ENCODE measurements at places on chromosomes 3 and 15.

- DNase-seq: no peak
Measured at GRCh38 chr3:138136201-138136600, 4.0 kb upstream of the A4GNT start.

DNA sequence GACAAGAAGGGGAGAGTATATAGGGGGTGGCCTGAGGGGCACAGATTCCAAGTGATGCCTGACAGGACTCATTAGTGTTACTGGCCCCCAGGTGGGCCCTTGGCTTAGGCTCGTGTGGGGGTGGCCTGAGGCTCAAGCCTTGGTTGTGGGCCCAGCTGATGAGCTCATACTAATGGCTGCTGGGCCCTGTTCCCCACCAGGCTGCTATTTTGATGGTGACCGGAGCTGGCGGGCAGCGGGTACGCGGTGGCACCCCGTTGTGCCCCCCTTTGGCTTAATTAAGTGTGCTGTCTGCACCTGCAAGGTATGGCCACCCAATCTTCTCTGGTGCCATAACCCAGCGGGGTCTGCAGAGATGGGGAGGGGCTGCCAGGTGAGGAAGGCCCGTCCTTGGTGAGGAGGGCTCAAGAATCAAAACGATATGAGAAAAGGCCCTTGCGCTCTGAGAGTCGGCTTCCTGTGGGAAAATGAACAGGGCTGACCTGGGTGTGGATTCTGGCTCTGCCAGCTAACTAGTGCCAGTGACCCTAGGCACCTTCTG lies 7.4 kb downstream of the CHRD start:
- no peak for DNase-seq

DNA sequence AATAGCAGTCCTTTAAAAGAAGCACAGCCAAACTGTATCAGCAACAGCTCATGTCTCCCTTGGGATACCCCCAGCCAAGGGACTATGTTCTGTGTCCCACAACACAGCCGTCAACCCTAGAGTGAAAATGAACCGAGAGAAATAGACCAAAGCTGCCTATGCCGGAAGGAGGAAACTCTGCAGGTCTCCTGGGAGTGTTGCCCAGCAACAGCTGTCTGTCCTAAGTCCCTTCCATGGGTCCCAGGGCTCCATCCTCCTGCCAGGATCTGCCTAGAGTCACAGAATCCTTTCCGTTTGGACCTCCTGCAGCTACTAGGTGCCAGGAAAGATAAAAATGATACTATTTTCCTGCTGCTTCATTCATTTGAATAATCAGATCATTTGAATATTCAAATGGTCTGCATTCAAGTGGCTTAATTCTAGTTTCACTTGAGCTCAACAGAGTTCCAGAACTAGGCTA lies 53.1 kb downstream of the TRANK1 start:
- DNase-seq: no peak

- no peak for DNase-seq
Measured at GRCh38 chr3:10278501-10278900, 14.2 kb downstream of the GHRL start.

DNA sequence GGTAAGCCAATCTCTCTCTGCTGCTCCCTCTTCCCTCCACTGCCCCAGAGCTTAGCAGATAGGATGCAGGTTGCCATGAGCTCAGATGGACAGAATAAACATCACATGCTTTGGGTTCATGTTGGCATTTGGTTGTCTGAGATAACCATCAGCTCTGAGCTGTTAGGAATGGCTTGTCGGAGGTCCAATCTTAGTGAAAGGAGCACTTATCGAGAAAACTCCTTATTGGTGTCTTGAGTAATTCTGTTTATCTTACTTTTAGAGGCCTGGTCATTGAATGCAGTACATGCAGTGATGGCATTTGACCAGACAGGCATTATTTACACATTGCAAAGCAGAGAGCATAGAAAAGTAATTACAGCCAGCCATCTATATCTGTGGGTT lies 99.7 kb downstream of the CEMIP start:
- no peak for DNase-seq

DNA sequence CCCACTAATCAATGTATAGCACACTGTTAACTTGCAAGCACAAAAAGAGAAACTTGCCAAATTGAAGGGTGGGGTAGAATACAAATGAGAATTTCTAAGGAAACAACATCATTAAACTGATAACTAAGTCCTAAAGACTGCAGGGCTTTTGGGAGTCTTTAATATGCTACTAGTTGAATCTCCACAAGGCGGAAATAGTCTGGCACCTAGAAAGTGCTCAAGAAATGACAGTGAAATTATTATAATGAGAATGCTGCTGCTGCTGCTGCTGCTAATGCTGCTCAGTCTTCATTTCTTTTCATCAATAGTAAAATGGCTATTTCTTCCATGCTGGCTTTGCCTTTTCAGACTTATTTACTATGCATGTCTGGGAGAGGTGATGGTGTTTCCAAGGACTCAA lies 91.8 kb downstream of the BTD start:
- no peak for DNase-seq

DNA sequence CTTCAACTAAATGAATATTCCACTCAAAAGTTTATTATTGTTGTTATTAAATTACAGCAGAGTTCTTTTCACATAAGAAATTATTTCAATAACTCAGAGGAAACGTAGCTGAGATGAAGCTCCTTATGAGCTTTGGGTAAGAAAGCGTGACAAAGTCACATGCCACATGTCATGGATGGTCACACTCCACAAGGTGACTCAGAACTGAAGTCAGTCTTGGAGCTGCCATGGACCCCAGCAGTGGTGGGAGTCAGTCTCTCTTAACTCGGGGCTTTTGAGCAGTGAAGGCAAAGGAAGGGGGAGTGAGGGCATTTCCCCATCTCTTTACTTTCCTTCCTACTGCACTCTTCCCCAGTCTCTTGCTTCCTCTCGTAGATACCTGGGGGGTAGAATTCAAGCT lies 87.5 kb upstream of the FAM3D start:
- DNase-seq: no peak

GRCh38 chr15:27743638-27744037 lies 355.5 kb downstream of the OCA2 start:
- no peak for DNase-seq

DNA sequence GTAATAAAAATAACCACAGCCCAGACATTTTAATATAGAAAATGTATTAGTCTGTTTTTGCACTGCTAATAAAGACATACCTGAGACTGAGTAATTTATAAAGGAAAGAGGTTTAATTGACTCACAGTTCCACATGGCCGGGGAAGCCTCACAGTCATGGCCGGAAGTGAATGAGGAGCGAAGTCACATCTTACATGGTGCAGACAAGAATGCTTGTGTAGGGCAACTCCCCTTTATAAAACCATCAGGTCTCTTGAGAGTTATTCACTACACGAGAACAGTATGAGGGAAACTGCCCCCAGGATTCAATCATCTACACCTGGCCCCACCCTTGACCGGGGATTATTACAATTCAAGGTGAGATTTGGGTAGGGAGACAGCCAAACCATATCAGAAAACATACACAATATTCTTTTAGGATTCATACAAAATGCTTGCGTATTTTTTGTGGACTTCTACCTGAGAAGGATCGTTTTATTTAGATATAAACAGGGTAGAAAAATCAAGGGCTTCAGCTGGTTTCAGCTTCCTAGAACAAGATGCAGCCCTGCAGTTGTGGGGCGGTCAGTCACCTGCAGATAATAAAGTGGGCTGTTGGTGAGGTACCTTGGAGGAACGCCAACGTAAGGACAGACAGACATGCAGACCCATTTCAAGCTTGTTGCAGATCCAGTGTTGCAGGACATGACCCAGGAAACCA lies 101.9 kb downstream of the TNIK start:
- DNase-seq: no peak

- no peak for DNase-seq
Measured at GRCh38 chr3:101179637-101180036, 140.7 kb downstream of the IMPG2 start.

DNA sequence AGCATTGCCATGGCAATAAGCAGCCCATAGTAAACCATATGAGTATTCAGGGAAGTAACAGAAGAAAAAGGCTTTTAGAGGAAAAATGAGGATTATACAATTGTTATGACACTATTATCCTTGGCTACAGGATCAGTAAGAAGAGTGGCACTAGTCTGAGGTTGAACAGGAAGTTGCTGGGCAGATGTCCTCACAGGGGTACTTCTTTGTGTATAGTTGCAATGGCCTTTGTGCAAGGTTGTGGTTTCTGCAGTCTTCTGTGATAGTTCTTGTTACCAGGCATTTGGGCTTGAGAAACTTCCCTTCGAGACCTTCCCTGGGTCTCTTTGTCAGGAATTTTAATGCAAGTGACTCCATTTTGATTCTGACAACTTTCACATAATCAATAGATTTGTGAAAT lies 100.6 kb upstream of the ATP11B start:
- DNase-seq: no peak

- no peak for DNase-seq
Measured at GRCh38 chr3:101941318-101942040, 92.2 kb downstream of the NFKBIZ start.

GRCh38 chr3:147655236-147655635 lies 246.1 kb downstream of the ZIC1 start:
- no peak for DNase-seq

- no peak for DNase-seq
Measured at GRCh38 chr3:138600100-138600745, 6.2 kb upstream of the CEP70 start.

DNA sequence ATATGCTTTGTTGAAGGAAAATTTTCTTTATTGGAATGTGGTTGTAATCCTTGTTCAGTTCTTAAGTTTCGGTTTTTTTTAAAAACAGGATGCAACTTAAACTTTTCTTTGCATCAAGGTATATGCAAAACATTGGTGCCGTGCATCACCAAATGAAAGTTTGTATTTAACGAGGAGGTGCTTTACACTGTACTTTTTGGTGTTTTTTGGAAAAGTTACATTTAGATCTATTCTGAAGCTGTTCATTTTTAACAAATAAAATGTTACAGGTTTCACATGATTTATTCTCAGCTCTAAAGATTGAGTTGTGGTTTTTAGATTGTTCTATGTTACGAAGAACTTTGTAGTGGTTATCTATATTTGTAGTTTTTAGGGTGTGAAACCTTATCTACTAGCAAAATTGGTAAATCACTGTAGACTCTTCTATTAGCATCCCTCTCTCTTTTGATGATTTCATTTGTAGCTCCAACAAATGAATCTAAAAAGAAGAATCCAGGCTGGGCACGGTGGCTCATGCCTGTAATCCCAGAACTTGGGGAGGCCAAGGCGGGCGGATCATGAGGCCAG lies 7.0 kb upstream of the LRCH3 start:
- no peak for DNase-seq

GRCh38 chr3:16089521-16089920 lies 85.0 kb upstream of the GALNT15 start:
- DNase-seq: no peak

- DNase-seq: no peak
Measured at GRCh38 chr15:35308802-35309201, 223.7 kb upstream of the NANOGP8 start.

- no peak for DNase-seq
Measured at GRCh38 chr15:77143616-77144015, 72.7 kb upstream of the TSPAN3 start.

GRCh38 chr15:81783586-81783985 lies 262.2 kb downstream of the MEX3B start:
- DNase-seq: no peak

GRCh38 chr15:63544258-63545026 lies 40.0 kb downstream of the USP3 start:
- no peak for DNase-seq

- DNase-seq: no peak
Measured at GRCh38 chr3:13570391-13571194, 21.7 kb downstream of the FBLN2 start.

GRCh38 chr3:192819001-192819569 lies 91.7 kb upstream of the FGF12 start:
- no peak for DNase-seq

DNA sequence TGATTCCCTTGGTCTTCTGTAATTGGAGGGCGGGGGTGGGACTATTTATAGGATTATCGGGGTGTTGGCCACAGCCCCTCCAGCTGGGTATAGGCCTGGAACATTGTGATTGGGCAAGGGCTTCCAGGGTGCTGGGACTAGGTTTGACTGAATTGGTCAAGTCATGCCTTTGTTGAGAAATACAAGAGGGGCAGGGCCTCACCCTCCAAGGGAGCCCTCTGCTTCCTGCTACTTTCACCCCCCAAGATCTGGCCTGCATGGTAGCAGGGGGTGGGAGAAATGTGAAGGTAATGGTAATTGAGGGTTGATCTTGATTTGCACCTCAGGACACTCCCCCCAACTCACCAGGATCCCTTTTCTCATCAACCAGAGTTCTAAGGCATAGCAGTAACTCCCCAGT lies 25.2 kb downstream of the TRIM71 start:
- DNase-seq: no peak

- no peak for DNase-seq
Measured at GRCh38 chr15:79192462-79193036, 90.0 kb upstream of the ANKRD34C start.

- DNase-seq: no peak
Measured at GRCh38 chr3:171542976-171543375, 82.8 kb upstream of the TNIK start.

DNA sequence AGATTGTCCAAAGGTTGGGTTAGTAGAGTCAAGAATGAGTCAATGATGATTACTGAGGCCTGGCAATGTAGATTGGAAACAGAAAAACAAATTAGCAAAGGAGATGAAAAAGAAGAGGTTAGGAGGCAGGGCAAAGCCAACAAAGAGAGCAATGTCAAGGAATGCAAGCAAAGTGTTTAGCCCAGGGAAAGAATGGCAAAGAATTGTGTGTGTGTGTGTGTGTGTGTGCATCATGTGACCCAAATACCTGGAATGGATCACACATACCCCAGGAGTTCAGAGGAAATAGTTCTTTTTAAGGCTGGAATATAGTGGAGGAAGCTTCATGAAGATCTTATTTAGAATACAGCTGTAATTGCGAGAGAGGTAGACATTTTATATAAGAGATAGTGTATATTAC lies 831.7 kb upstream of the ARPP21 start:
- no peak for DNase-seq

GRCh38 chr3:148075771-148076716 lies 621.7 kb upstream of the AGTR1 start:
- no peak for DNase-seq

GRCh38 chr3:108178676-108179075 lies 43.5 kb downstream of the IFT57 start:
- no peak for DNase-seq

GRCh38 chr15:33083232-33084081 lies 111.1 kb downstream of the FMN1 start:
- no peak for DNase-seq

DNA sequence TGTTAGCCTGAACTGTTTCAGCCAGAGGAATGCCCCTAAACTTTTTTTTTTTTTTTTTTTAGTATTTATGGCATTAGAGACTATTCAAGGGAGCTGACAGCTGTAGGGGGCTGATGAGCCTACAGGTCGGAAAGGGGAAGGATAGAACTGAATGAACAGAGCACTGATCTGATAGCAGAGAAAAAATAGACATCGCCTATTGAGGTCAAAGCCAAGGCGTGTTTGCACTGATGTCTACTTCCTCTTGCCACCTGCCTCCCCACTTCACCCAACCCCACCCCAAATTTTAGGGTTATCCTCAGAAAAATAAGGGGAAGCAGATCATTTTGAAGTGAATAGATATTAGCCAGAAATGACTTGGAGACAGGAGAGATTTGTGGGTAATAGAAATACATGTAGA lies 3.0 kb upstream of the ZMAT3 start:
- no peak for DNase-seq

GRCh38 chr15:87347806-87348515 lies 908.6 kb downstream of the NTRK3 start:
- no peak for DNase-seq

GRCh38 chr3:189978753-189979152 lies 141.9 kb downstream of the P3H2 start:
- no peak for DNase-seq

Data from activated T-helper 1 cell treated with anti-CD3 and anti-CD28 coated beads, Interleukin-2, amount 50 U/mL, for 16 hours (primary cell).